ENCODE measurements at places on chromosomes 6 and 20.

DNA sequence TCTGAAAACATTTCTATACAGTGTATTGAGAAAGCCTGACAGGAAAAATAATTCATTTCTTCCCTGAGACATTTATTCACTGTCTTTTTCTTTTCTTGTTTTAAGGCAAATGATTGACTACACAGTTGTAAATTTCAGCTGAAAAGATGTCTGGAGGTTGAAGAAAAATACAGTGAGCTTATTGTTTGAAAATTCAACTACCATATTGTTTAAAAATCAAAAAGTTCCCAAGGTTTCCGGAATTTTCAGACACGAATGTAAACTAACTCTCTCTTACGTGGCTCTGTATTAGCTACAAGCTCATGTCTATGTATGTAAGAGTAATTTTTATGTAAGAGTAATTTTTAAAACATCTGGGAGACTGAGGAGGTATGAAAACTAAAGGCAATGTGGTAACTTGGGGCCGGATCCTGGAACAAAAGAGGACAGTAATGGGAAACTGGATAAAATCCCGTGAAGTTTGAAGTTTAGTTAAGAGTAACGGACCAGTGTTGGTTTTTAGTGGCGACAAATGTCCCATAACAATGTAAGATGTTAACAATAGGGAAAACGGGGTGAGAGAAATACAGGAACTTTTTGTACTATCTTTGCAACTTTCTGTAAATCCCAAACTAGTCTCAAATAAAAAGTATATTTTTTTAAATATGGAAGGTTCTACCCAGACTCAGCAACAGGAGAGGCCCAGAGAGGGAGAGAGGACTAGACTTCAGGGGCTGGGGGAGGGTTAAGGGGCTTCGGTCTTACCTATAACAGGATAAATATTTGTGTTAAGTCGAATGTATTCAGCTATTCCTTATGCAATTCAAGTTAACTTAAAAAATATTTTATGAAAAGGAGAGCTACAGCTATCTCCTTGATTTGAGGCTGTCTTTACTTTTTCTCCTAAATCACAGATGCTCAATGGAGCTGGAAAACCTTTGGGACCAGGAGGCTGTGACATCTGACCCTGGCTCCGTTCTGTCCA is 1.3 kb downstream of the PTGIS start:
- DNase-seq, result no peak

DNA sequence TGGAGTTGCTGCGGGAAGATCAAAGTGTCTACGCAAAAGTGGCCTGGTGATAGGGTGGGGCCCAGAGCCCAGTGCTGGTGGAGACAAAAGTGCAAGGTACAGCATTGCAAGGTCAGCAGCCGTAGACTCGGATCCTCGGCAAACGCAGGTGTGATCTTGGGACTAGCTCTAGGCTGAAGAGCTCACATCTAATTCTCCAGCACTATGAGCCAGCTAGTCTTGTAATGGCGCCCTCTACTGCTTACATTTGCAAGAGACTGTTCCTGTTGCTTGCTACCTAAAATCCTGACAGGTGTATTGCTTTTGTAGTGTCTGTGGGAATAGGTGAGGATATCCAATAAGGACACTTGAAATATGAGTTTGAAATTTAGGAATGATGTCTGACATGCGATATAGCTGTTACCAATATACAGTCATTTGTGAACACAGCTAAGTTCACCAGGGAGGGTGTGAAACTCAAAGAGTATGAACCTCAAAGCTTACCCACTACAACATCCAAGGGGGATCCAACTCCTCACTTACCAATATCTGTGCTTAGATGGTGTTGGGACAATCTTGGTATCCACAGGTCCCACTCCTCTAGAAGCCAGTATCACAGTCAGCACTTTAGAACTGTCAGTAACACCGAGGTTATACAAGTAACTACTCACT is 58.4 kb downstream of the PDE7B start:
- peak; percentile 52 for DNase-seq

- no peak for DNase-seq
Measured at GRCh38 chr6:5246141-5247097, 14.3 kb downstream of the LYRM4 start.

- DNase-seq, result no peak
Measured at GRCh38 chr20:32586291-32586690, 1.2 kb upstream of the NOL4L start.

GRCh38 chr6:92371211-92372208 is 1047.8 kb downstream of the EPHA7 start:
- no peak for DNase-seq

- DNase-seq, result no peak
Measured at GRCh38 chr6:108914235-108915022, 66.2 kb downstream of the ARMC2 start.

DNA sequence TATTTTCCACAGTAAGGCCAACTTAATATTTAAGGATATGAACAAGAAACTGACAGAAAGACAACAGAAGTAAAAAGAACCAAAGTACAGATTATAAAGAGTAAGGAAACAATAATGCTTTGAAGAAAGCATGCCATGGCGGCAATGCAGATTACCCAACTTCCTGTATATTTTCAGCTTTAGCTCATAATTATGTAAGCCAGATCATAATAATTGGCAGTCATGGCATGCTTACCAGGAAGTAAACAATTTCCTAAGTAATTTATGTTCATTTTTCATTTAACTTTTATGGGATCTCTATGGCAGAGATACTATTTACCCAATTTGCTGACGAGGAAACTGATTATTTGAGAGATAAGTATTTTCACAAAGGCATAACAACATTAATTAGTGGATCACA is 988.7 kb downstream of the HACE1 start:
- no peak for DNase-seq

- no peak for DNase-seq
Measured at GRCh38 chr6:1202201-1202600, 109.7 kb upstream of the FOXQ1 start.

- no peak for DNase-seq
Measured at GRCh38 chr6:83198486-83199172, 5.5 kb downstream of the RWDD2A start.

DNA sequence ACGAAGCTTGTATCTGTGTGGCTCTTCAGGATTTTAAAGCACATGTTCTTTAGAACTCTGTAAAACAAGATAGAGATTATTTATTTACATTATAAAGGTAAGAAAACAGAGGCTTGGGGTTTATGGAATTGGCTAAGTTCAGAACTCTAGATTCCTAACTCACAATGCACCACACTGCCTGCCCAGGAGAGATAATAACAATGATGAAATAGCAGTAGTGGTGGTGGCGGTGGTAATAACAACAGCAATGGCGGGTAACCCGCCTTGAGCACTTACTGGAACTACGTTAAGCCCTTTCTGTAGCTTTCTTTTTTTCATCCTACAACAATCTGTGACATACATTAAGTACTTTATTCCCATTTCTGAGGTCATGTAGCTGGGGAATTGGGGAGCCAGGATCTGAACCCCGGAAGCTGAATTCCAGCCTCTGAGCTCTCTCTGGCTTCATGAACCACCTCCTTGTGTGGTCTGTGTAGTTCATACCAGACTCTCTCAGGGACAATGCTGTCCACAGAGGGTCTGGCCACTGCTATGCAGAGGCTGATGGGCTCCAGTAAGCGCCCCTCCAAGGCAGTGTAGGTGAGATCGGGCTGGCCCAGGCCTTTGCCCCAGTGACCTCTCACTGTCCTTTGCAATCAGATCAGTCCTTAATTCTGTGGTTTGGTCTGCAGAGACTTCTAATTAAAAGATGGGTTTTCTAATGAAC is 260.9 kb downstream of the SLC24A3 start:
- no peak for DNase-seq
